ENCODE measurements at places on chromosomes 6 and 20.

DNA sequence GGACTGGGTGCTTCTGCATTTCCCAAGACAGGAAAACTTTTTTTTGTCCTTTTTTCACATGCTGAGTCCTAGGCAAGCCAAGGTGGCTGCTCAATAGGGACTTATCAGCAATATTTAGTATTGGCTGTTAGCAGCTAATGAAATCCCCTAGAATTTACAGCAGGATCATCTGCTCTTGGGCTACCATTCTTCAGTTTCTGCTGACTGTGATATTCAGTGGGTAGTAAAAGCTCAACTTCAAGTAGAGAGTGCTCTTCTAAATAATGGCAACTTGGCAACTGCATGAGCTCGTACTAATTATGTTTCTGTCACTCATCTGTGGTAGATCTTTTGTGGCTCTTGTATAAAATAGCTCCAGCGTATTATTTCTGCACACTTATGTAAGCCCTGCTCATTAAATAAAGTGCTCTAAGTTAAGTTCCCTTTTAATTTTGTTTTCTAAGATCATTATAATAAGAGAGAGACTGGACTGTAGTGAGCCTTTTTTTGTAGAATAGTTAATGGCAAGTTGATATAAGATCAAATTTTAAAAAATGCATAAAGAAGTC lies 110.3 kb downstream of the SLC35F1 start:
- no peak for DNase-seq

DNA sequence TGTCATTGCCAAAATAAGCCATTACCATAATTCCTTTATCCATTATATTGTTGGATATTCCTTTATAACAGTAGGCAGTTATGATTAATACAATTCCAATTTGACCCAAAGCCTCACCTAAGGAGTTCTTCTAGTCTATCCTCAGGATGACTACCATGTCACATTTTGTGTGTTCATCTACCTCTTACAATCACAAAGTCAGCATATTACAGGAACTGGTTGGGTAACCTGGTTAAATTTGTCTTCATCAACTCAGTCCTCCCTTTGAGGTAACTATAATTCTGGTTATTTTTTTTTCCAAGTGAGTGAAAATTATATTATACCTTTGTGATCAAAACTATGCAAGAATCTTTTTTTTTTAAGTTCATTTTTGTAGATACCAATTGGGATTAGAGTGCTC lies 540.5 kb downstream of the BTBD3 start:
- DNase-seq: no peak

- DNase-seq: no peak
Observed at GRCh38 chr6:41288030-41288753, 1.7 kb upstream of the TREM1 start.

- peak; percentile 2 for DNase-seq
Observed at GRCh38 chr6:4727671-4728435, 48.4 kb upstream of the CDYL start.

- no peak for DNase-seq
Observed at GRCh38 chr6:41697861-41698781, 37.3 kb downstream of the TFEB start.

DNA sequence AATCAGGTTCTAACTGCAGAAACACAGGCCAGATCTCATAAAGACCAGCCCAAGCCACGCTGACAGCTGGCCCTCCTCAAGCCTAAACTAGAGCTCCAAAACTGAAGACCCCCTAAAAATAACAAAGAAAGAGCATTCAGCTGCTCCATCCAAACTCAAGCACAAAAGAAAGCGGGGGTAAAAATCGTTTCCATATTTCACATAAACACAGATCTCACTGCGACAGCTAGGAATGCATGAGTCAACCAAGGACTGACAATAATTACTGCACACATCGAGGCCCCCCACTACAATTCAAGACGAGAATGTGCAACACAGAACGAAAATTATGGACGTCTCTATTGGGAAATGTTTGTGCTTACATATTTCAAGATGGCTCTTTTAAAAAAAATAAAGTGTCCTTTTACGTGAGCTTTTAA lies 31.1 kb downstream of the CNKSR3 start:
- no peak for DNase-seq

DNA sequence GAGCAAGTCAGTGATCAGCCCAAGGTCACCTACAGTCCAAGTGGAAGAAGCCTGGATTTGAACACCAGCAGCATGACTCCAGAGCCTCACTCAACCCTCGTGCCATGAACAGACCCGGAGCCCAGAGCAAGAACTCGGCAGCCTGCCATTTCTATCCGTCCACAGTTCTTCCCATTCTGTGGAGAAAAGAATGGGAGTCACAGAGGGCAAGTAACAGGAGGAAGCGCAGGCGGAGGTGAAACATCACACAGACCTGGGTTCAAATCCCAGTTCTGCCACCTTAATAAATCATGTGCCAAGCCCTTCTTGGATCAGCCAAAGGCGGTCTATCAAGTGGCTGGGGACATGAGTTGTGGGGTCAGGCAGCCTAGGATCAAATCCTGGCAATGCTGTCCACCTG lies 4.3 kb downstream of the PREX1 start:
- DNase-seq: no peak

DNA sequence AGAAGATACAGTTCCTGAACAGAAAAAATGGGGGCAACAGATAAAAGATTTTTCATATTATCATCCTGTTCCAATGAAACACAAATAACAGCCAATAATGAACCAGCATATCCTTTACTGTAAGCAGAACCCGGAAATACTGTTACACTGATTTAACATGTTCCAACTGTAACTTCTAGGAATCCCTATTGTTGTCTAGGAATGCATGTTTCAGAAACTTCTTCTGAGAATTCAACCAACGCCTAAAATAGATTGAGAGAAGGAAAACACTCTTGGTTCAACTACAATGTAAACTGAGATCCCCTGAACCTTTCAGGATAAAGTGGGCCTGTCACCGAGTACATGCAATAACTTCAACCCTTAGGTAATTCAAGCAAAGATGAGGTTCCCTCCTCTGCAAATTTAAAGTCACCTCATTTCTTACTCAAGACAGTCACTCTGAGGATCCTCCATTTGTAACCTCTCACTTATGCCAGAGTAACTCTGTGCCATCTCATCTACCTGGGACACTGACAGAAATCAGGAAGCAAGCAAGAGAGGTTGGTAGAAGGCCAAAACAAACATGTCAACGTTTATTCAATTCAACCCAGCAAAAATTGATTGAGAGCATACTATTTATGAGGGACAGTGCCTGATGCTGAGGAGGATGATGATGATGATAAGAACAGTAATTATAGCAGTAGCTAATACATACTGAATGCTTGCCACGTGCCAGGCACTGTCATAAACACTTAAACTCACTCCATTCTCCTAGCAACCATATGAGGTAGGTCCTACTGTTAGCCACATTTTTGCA lies 14.1 kb downstream of the UBE3D start:
- no peak for DNase-seq

GRCh38 chr20:20638878-20639277 lies 73.6 kb downstream of the RALGAPA2 start:
- no peak for DNase-seq

- no peak for DNase-seq
Observed at GRCh38 chr6:131914234-131914633, 36.9 kb downstream of the CCN2 start.

- DNase-seq: no peak
Observed at GRCh38 chr20:62644044-62644795, 1.9 kb downstream of the SLCO4A1 start.

DNA sequence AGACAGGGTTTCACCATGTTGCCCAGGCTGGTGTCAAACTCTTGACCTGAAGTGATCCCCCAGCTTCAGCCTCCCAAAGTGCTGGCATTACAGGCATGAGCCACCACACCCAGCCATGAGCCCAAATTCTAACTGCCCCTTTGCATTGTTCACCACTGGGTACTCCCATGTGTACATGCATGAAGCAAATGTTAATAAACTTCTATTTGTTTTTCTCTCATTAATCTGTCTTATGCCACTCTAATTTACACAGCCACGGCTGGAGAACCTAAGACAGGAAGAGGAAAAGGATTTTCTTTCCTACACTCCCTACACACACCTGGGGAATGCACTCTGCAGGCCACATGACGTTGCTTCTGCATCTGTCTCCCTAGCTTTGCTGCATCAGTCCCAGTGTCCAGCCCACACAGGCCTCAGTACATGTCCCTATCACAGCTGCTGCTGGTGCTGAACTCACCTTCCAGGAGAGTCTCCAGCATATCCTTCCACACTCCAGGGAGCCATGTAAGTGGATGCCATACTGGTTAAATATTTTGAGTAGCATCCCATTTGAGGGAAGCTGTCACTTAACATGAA lies 13.3 kb downstream of the OR2H2 start:
- no peak for DNase-seq

- no peak for DNase-seq
Observed at GRCh38 chr20:46807998-46808397, 86.6 kb upstream of the EYA2 start.

DNA sequence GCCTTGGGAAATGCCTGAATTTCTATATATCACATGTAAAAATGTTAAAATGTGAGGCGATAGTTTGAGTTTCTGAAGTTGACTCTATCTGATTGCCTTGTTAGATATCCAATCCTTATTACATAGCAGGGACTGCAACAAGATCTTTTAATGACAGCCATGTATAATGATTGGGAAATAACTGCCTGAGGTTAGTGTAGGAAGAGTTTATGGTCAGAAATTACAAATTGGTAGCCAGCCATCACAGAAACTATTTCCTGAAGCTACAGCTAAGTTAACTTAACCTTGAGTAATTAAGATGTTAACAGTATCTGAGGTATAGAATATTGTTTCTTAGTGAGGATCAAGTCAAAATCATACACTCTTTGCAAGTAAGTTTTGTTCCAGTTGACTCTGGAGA lies 41.0 kb downstream of the AKIRIN2 start:
- DNase-seq: no peak

GRCh38 chr20:32537657-32538525 lies 47.2 kb downstream of the NOL4L start:
- DNase-seq: no peak

DNA sequence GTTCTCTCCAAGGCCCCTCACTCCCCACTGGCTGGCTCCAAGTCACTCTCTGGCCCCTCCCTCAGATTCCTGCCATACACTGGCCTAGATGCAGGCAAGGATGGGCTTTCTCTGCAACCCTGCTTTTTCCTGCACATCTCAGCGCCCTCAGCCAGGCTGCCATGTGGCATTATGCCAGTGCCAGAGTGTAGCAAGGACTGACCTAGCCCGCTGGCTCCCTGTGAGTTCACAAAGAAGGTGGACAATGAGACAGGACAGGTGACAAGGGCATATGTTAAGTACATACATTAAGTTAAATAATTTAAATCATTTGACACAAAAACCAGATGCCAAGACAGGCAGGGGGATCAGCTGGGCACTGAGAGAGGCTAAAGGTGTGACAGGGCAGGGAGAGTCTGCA lies 394.6 kb downstream of the ZFAND3 start:
- no peak for DNase-seq

DNA sequence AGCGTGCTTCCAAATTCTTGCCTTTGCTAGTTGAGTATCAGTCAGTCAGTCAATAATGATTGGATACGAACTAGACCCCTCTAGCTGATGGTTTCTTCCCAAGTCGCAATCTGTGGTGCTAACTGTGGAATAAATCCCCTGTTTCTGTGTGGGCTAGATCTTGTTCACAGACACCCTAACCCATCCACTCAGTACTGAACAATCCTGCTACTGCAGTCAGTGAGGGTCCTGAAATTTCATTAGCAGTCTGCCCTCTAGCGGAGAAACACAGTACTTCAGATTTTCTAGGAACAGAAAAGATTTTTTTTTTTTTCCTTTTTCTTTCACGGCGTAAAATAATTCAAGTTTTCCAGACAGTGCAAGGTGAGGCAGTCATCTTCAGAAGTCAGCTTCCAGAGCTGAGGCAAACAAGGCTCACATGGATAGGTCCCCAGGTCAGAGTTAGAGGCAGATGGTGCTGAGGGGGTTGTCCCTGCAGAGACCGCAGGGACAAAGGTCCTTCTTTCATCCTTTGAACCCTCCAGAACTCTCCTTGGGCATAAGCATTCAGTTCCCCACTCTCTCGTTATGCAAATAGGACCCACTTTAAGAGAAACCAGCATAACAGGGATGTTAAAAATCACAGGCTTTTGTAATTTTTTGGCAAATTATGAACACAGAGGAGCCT lies 119.6 kb downstream of the SCML4 start:
- DNase-seq: peak; percentile 50

- no peak for DNase-seq
Observed at GRCh38 chr20:48703511-48704219, 124.1 kb downstream of the PREX1 start.

DNA sequence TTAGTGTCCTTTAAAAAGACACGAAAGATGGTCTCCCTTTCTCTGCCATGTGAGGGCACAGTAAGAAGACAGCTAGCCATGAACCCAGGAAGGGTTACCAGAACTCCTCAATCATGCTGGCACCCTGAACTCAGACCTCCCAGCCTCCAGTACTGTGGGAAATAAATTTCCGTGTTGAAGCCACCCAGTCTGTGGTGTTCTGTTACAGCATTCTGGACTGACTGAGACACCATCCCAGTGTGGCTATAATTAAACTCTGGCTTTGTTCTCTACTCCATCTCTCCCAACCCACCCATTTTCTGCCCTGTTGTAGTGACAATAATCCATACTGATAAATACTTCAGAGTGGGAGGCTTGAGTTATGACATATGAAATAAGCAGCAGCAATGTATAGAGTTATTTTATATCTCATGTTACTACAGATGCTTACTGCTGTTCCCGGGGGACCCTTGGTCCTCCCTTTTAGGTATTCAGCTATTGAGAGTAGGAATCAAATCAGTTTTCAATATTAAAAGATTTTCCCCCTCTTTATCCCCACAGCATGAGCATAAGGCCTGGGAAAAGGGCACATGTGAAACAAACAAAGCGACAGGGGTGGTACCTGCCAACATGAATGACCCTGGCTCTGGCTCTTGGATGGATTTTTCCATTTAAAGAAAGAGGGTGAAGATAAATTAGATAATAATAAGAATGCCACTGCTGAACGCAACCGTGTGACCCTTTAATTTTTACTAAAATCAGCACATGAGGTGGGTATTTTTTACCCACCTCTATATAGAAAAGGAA lies 224.3 kb upstream of the SLC35B3 start:
- no peak for DNase-seq

- DNase-seq: no peak
Observed at GRCh38 chr6:151044465-151045441, 179.3 kb downstream of the MTHFD1L start.

GRCh38 chr6:46207174-46207573 lies 36.4 kb upstream of the ENPP5 start:
- DNase-seq: no peak

GRCh38 chr6:28635547-28636158 lies 110.0 kb downstream of the GPX5 start:
- DNase-seq: no peak

- no peak for DNase-seq
Observed at GRCh38 chr20:63357921-63358905, 2.9 kb downstream of the CHRNA4 start.

DNA sequence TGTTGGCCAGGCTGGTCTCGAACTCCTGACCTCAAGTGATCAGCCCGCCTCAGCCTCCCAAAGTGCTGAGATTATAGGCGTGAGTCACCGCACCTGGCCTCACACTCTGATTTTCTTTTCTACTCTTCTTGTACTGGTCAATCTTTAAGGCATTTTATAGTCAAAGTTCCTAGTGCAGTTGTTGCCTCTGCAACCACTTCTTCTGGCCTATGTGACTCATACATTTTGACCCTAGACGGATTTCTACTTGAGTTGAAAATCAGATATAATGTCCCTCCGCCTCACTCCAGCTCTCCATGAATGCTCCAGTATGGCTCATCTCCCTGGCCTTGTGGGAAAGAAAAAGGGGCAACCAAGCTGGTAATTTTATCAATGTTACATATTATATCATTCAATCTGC lies 42.4 kb downstream of the TNFRSF21 start:
- no peak for DNase-seq

GRCh38 chr6:31663961-31664789 lies 622 bp downstream of the GPANK1 start:
- no peak for DNase-seq

- DNase-seq: no peak
Observed at GRCh38 chr6:129513471-129513870, 196.5 kb downstream of the ARHGAP18 start.
